ENCODE measurements at places on chromosomes 2 and 18. TPM values are rescaled to one million over a fixed set of nuclear protein-coding genes. Genes with fewer than 3 reads are reported as not detected.

DNA sequence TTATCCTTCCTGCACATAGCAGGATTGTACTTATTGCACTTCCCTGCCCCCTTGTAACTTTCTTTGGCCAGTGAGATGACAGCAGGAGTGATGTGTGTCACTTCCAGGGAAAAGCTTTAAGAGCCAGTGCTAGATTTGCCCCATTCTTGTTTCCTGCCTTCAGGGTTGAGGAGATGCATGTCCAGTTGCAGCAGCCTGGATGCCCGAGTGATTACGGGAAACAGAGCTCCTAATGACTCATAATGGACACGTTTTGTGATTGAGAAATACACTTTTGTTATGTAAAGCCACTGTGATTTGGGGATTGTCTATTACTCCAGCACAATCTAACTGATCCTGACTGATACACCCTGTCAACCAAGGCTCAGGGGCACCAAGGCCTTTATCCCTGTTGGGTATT lies 5.0 kb upstream of the TET3 start:
- no peaks in the 10 kb centered on the region for H3K27me3 ChIP-seq
- peaks cover 85% of the 10 kb centered on the region for H3K4me1 ChIP-seq
- peak overlapping the region; percentile 80 for H3K4me3 ChIP-seq

DNA sequence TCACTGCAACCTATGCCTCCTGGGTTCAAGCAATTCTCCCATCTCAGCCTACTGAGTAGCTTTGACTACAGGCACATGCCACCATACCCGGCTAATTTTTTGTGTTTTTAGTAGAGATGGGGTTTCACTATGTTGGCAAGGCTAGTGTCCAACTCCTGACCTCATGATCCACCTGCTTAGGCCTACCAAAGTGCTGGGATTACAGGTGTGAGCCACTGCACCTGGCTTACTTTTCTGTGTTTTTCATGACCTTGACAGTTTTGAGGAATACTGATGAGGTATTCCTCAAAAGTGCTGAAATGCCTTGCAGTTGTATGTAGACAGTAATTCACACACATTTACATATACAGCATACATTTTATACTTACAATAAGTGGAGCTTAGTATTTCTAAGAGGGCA lies 126.1 kb downstream of the PHLPP1 start:
- H3K36me3 ChIP-seq, result peaks cover 1% of the 10 kb centered on the region
- no peak overlapping the region for H3K4me3 ChIP-seq
- H3K27ac ChIP-seq, result no peak overlapping the region
- no peaks in the 10 kb centered on the region for H3K27me3 ChIP-seq

- H3K27ac ChIP-seq, result no peak overlapping the region
- no peaks in the 10 kb centered on the region for H3K4me1 ChIP-seq
- H3K36me3 ChIP-seq, result no peaks in the 10 kb centered on the region
- H3K4me3 ChIP-seq, result no peak overlapping the region
- no peaks in the 10 kb centered on the region for H3K27me3 ChIP-seq
Observed at GRCh38 chr2:186036862-186037449, 298.4 kb downstream of the FSIP2 start.

DNA sequence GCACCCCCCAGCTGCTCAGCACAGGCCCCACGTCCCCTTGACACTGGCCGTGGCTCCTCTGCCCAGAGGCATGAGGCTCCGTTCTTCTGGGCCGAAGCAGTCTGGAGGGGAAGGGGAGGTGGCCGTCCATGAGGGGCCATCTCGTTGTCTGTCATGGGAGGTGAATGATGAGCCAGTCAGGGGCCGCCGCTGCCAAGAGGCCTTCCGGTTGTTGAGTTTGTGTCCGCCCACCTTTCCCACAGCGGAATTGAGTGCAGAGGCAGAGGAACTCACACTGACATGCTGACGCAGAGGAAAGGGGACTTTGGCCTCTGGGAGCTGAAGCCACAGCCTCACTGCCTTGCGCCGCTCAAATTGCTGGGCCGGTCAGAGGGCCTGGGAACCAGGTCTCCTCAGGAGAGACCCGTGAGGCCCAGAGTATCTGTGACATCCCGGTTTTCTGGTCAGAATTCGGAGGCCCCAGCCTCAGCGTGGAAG lies 268.4 kb downstream of the ATAD2B start:
- H3K36me3 ChIP-seq, result no peaks in the 10 kb centered on the region
- peaks cover 9% of the 10 kb centered on the region for H3K4me1 ChIP-seq
- no peaks in the 10 kb centered on the region for H3K27me3 ChIP-seq
- no peak overlapping the region for H3K27ac ChIP-seq

ANKRD53 gene
- not detected for total RNA-seq
